Natural killer cell treated with Interleukin-12 subunit alpha and Interleukin-12 subunit beta and Interleukin-15 and Interleukin-18, amount 100 ng/mL, for 72 hours (primary cell): ENCODE measurements at places on chromosomes 12 and 14. TPM values are rescaled to one million over a fixed set of nuclear protein-coding genes. Genes with fewer than 3 reads are reported as not detected.

KIF5A gene
- 2.0 TPM for total RNA-seq

GRCh38 chr12:84946753-84947152 is 34.2 kb upstream of the SLC6A15 start:
- DNase-seq = no peak

RIPK3 gene
- total RNA-seq = 12.5 TPM

DNA sequence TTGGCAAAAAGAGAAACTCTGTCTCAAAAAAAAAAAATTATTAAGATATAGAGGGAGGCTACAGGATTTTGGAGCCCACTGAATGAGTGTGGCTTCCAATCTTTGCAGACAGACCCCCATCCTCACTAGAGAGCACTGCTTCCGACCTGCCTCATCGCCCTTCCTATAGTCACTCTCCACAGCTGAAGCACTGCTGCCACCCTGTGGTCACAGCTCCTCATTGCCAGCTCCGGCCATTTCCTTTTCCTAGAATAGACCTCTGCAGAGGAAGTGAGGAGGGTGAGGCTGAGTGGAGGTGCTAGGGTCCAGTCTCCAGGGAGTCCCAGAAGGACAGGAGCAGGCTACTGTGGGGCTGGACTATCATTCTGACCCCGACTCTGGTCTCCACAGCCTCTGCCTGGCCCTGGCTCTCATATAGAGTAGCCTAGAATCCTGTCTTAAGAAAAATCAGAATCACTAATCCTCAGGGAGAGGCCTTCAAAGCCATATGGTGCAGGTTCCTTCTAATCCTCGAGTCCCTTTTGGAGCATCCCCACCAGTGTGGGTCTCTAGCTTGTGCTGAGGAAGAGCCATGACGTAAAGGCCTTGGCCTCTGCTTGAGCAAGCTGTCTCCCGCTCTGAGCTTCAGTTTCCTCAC is 1.4 kb upstream of the NPFF start:
- DNase-seq = peak; percentile 86

JAG2 gene
- 7.1 TPM for total RNA-seq

GRCh38 chr14:101033446-101034165 is 130.1 kb upstream of the RTL1 start:
- DNase-seq = no peak

GRCh38 chr14:59631237-59631636 is 54.6 kb upstream of the CCDC175 start:
- no peak for DNase-seq
